Upper lobe of left lung (tissue), 6 donors: ENCODE measurements at places on chromosomes 5 and 9. TPM values are rescaled to one million over a fixed set of nuclear protein-coding genes. Genes with fewer than 3 reads are reported as not detected.

The IL7R gene
- total RNA-seq: 92.0 TPM

- no peak for DNase-seq
Observed at GRCh38 chr5:172918421-172919371, 40.5 kb upstream of the RPL26L1 start.

- DNase-seq: no peak
Observed at GRCh38 chr9:124366476-124367220, 48.6 kb downstream of the PSMB7 start.

GRCh38 chr5:39107350-39107749 is 33.2 kb upstream of the RICTOR start:
- DNase-seq: no peak

The LURAP1L gene
- total RNA-seq: 42.6 TPM

The AGXT2 gene
- total RNA-seq: not detected

DNA sequence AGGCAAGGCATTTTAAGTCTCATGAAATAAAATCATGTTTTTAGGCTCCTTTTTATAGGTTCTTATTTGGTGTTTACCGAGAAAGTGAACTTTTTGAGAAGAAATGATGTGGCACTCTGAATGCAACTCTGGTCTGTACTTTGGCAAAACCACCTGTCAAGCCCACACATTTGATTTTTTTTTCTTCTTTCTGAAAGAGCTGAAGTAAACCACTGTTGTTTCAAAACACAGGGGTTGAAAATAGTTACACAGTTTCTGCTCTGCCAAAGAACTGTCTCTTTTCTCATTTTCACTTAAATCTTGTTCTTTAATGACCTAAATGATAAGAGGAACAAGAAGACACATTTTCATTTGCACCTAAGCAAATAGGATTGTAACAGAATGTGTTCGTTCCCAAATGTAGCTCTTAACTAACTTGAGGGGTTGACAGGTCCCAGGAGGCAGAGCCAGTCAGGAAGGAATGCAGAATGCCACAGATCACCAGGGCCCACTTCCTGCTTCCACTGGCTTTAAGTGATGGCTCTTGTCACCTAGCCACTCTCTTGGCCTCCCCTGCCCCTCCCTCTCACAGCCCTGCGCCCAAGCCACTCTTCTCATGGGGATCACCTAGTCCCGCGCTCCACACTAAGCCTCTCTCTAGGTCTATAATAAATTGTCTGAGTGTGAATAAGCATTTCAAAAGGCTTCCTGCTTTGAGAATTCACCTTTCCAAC is 47.3 kb downstream of the MED27 start:
- DNase-seq: peak; percentile 75

- DNase-seq: no peak
Observed at GRCh38 chr5:24539613-24540012, 105.2 kb downstream of the CDH10 start.

- DNase-seq: no peak
Observed at GRCh38 chr5:89187883-89188465, 305.0 kb upstream of the MEF2C start.
